Left renal cortex interstitium (tissue), 4 donors: ENCODE measurements at places on chromosomes 16 and 17.

- no peak for DNase-seq
These were observed 9.3 kb upstream of the ZC3H18 start for GRCh38 chr16:88560714-88561484.

GRCh38 chr16:88634994-88635670 lies 3.2 kb upstream of the IL17C start:
- no peak for DNase-seq

DNA sequence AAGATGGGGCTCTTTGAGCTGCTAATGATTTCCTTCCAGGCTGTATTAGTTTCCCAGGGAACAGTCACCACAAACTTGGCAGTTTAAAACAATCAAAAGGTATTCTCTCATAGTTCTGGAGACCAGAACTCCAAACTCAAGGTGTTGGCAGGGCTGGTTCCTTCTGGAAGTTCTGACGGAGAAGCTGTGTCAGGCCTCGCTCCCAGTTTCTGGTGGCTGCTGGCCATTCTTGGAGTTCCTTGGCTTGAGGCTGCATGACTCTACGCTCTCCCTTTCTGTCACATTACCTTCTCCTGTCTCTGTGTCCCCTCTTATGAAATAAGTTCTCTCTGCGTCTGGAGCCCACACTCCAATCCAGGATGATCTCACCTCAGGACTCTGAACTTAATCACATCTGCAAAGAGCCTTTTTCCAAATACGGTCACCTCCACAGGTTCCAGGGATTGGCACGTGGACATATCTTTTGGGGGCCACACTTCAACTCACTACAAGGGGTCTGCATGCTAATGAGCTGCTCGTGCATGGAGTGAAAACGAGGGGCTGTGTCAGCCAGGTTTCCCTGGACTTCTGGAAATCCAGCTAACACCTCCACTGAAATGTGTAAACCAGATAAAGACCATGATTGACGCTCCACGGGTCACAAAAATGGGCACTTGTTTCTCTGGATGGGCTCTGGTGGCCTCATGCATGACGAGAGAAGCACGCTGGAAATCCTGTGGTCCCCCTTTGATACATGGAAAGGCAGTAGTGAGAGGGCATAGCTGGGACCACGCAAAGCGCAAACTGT lies 78.3 kb downstream of the DYNLRB2 start:
- DNase-seq = no peak

DNA sequence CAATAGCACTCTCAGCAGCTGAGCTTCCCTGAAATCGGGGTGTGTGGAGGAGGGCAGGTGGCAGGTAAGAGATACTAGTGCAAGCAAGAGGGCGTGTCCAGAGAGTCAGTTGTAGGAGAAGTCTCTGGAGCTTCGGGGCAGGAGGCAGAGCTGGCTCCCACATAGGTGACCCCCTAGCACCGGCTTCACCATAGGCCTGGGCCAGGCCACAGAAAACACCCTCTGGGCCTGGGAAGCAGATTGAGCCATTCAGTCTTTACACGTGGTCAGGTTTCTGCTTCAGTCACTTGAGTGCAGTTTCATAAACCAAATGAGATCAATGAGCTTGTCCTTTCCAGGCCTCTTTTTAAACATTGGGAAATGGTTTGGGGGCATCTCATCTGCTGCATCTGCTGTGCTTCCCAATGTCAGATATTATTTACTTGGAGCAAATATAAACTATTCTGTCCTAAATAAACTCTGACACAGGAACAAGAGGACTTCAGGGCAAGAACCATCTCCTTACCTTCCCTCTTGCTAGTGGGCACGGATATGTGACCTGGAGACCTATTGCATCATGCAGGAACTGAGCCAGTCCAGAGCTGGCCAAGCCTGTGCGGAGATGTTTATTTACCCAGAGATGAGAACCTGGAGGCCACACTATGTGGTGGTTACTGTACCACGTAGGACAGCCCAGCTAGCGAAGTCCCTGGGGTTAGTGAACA lies 16.1 kb downstream of the CCR7 start:
- DNase-seq = no peak

GRCh38 chr16:56246051-56246817 lies 54.9 kb downstream of the GNAO1 start:
- no peak for DNase-seq

DNA sequence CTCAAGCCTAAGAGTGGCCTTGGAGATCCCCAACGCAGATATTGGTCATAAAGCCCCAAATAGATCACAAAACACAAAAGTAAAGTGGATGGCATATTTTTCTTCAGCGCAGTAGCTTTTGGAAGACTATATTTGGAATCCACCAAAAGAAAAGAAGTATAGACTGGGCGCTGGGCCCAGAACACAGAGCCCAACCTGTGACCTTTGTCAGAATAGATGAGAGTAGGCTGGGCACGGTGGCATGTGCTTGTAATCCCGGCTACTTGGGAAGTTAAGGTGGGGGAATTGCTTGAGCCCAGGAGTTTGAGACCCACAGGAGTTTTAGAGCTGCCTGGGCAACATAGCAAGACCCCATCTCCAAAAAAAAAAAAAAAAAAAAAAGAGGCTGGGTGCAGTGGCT lies 14.6 kb downstream of the SCIMP start:
- DNase-seq = no peak

GRCh38 chr17:63706336-63707082 lies 6.6 kb upstream of the LIMD2 start:
- DNase-seq = no peak

DNA sequence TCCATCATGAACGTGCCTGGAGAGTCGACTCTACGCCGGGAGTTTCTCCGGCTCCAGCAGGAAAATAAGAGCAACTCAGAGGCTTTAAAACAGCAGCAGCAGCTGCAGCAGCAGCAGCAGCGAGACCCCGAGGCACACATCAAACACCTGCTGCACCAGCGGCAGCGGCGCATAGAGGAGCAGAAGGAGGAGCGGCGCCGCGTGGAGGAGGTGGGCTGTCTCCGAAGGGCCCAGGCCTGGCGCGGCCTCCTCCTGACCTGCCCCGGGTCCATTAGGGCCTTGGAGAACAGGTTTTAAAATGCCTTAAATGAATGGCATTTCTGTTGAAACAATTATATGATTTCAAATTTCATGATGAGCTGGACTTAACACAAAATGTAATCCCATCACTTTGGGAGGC lies 11.8 kb upstream of the C17orf107 start:
- no peak for DNase-seq

GRCh38 chr16:30383521-30383920 lies 1.2 kb upstream of the SEPTIN1 start:
- DNase-seq = no peak

DNA sequence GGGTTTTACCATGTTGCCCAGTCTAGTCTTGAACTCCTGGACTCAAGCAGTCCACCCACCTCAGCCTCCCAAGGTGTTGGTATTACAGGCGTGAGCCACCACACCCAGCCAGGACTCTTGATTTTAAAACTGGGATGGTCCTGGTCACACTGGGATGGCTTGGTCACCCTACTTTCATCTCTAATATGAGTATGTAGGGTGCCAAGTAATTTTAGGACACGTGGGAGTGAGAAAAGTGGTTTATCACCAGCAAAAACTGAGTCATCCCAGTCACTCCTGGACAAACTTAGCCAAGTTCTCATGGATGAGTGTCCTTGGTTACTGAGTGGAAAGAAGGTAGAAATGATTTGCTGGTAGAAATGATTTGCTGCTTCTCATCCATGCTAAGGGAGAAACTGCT lies 9.9 kb downstream of the CLEC19A start:
- DNase-seq = no peak

- no peak for DNase-seq
These were observed 2.4 kb downstream of the USP6 start for GRCh38 chr17:5118219-5118618.

- DNase-seq = no peak
These were observed 6.2 kb downstream of the RUSF1 start for GRCh38 chr16:31501966-31502348.

DNA sequence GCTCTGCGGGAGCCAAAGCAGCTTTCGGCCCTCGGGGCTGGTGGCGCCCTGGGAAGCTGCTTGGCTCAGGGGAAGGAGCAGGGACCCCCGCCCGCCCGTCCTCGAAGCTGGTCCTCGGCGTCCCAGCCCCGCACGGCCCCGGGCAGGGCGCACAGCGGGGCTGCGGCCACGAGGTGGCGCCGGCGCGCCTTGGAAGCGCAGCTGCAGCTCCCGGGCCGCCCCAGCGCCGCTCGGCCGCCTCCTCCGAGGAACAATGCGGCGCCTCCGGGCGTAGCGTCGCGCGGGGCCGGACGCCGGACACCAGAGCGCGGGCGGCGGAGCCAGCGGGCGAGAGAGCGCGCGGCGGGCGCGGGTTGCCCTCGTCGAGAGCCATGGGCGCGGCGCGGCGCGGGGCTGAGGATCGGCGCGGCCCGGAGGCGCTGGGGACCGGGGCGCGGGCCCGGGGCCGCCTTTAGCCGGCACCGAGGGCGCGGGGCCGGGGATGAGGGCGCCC lies at the start of gene MGAT5B:
Gene MGAT5B (plus strand): TSS at position 229 of the 493 bp plus-strand sequence. CDS start 626 bp downstream, outside the sequence.
- DNase-seq = peak; percentile 56

- DNase-seq = no peak
These were observed 6.5 kb upstream of the COL1A1 start for GRCh38 chr17:50207792-50208567.

GRCh38 chr17:82444941-82445521 lies 5.5 kb downstream of the CYBC1 start:
- no peak for DNase-seq

GRCh38 chr16:27242868-27243590 lies 25.5 kb downstream of the NSMCE1 start:
- peak; percentile 76 for DNase-seq

GRCh38 chr16:64489449-64489848 lies 632.4 kb downstream of the CDH11 start:
- no peak for DNase-seq

- DNase-seq = no peak
These were observed 4.4 kb upstream of the CSNK1D start for GRCh38 chr17:82277851-82278250.

DNA sequence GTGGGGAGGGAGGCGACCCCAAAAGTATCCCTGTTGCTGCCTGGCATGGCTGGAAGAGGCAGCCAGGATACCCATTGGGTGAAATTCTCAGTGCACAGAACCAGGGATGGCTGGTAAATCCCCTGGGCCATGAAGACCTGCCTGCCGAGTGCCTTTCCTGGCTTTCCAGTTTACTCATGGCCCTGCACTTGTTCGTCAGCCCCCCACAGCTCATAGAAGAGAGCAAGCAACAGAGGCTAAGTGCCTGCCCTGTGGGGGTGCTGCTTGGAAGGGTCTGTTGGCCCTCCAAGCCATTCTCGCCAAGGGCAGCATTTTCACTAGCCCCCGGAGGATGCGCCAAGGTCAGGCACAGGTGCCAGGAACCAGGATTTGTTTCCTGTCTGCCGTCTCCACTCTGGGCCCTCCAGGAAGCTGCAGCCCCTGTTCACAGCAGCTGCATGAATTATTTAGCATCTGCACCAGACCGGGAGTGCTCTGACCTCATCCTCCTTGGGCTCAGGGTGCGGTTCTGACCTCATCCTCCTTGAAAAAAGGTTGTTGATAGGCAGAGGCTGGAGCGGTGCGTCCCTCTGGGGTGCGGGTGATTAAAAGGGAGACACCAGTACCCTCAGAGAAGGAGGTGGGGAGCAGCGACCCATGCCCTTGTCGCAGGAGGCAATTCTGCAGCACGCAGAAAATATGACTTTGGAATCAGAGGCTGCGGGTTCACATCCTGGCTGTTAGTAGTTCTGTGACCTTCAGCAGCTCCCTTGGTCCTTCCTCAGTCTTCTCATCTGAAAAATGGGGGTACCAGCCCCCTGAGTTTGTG lies 14.2 kb upstream of the CD300A start:
- DNase-seq = no peak

DNA sequence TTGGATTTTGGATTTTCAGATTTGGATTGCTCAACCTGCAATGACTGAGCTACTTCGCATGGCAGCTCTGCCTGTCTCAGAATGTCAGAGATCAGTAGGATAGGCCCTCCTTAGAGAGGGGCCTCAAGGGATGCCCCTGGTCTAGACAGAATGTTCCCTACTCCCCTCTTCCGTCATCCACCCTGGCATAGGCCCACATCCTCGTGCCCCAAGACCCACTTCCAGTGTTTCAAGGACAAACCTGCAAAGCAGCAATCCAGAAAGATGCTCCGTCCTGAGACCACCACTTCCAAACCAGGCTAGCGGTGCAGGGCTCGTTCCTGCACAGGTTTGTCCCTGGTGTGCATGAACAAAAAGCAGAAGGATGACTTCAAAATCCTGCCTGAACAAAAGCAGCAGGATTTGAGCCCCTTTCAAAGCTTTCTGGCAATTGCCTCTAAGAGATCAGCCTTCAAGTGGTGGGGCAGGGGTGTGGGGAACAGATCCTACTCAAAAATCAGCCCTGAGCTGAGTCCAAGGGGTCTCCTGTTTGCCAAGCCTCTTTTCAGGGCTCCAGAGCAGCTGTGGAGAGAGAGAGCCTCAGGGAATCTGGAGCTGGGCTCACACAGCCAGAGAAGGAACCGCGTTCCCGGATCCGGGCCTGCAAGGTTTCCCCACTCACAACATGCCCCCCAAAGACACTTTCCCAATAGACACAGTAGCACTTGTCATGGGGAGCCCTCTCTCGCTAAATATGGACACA lies 121.1 kb downstream of the SOCS1 start:
- no peak for DNase-seq

DNA sequence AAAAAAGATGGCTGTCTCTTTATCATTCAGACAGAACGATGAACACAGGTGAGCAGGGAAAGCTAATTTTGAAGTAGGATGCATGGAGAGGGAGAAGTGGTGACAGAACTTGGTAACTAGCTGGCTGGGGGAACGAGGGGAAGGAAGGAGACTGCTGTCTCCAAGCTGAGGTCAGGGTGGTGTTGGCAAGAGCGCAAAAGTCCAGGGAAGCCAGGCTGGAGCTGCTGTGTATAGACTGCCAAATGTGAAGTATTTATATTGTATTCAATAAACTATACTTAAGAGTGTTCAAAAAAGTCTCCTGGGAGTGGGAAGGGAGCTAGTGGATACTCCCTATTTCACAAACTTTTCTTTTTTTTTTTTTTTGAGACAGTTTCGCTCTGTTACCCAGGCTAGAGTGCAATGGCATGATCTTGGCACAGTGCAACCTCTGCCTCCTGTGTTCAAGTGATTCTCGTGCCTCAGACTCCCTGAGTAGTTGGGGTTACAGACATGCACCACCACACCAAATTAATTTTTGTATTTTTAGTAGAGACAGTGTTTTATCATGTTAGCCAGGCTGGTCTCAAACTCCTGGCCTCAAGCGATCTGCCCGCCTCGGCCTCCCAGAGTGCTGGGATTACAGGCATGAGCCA lies 8.2 kb downstream of the TMEM106A start:
- no peak for DNase-seq

DNA sequence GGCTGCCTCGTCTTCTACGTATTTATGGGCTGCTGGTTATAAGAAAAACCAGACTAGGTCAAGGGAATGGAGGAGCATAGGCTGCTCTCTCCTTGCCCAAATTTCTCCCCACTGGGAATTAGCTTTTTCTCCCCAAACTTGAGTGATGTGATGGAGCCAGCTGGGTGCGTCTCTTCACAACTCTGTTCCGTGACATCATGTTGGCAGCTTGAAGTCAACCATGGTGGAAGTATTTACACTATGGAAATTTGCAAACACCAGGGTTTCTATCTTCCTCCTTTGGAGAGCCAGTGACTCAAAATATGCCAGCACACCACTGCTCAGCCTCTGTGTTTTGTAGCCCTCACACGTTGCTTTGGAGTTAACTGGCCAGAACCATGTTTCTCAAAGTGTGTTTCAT lies 78.1 kb downstream of the OR1D5 start:
- no peak for DNase-seq

GRCh38 chr17:72862276-72862999 lies 230.1 kb downstream of the SLC39A11 start:
- peak; percentile 7 for DNase-seq
